EL (cell line): ENCODE measurements at places on chromosomes 7 and 10.

DNA sequence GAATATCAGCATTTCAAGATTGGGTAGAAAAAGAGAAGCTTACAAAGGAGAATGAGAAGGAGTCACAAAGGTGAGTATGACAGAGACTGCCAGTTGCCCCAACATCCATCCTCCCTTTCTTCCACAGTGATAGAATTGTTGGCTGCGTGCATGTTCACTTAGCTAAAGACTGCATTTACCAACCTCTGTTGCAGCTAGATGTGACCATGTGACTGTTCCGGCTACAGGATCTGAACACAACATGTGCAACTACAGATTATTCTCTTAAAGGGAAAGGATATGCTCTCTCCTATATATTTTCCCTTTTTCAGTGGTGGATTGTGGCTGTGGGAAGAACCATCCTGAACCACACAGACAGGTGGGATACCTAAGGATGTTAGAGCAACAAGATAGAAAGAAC, 60.5 kb upstream of the ZNRF2 start:
- no peak for DNase-seq

- DNase-seq, result no peak
These were observed 824.5 kb downstream of the TYW1 start for GRCh38 chr7:67821116-67821515.

DNA sequence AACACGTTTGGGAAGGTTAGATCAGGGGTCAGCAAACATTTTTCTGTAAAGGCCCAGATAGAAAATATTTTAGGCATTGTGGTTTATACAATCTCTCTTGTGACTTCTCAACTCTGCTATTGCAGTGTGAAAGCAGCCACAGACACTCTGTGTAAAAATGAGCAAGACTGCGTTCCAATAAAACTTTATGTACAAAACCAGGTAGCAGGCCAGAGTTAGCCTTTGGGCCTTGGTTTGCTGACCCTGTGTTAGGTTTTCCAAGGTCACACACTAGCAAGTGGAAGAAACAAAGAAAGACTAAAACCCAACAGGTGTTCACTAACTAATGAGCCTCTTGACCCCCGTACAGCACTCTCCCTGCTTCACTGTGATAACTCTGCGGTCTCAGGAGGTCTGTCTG, 14.9 kb upstream of the PAXIP1 start:
- DNase-seq, result no peak

DNA sequence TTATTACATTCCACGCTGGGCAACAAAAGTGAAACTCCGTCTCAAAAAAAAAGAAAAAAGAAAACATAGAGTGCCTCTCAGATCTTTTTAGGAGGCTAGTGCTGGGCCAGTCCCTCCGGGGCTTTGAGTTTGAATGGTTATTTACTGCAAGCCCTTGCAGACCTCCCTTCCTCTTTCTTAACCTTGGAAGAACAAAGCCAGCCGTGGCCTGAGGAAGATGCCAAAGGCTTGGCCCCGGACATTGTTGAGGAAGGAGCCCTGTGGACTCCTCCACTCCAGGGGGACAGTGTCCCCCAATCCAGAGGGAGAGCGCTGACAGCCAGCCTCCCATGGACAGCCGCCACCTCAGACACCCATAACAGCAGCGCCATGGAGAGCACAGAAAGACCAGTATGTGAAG, 5.0 kb downstream of the TSPAN33 start:
- DNase-seq, result no peak

DNA sequence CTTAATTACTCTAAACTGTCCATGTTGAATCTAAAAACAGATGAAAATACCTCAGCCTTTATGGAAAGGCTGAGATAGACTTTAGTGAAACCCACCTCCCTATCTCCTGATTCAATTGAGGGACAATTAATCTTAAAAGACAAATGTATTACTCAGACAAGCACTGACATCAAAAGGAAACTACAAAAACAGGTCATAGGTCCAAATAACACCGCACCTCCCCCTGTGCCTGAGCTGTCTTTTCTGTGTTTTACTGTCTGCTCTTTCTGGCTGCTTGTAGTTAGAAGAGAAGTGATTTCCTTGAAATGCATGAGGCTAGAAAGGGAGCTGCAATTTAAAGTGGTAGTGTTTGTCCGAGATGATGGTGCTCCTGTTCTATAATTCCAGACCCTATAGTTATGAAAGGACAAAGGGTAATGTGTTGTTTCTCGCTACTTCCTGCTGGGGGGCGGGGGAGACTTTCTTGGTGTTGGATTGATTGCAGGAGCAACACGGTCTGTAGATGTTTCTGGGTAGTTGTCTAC, 16.0 kb downstream of the AKR1C8 start:
- no peak for DNase-seq

DNA sequence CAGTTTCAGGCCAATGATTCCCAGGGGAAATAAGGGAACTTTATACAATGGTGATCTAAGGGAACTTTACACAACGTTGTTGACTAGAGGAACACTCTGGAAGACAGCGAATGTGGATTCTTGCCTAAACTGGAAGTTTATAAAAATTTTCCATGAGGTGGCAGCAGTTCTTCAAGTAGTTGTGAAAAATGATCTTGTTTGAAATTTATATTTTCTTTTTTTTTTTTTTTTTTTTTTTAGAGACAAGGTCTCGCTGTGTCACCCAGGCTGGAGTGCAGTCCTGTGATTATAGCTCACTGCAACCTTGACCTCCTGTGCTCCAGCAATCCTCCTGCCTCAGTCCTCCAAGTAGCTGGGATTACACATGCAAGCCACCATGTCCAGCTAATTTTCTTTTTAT, 32.1 kb upstream of the GTF2I start:
- peak; percentile 35 for DNase-seq

- no peak for DNase-seq
These were observed 24.9 kb upstream of the FAM180A start for GRCh38 chr7:135773464-135773863.

DNA sequence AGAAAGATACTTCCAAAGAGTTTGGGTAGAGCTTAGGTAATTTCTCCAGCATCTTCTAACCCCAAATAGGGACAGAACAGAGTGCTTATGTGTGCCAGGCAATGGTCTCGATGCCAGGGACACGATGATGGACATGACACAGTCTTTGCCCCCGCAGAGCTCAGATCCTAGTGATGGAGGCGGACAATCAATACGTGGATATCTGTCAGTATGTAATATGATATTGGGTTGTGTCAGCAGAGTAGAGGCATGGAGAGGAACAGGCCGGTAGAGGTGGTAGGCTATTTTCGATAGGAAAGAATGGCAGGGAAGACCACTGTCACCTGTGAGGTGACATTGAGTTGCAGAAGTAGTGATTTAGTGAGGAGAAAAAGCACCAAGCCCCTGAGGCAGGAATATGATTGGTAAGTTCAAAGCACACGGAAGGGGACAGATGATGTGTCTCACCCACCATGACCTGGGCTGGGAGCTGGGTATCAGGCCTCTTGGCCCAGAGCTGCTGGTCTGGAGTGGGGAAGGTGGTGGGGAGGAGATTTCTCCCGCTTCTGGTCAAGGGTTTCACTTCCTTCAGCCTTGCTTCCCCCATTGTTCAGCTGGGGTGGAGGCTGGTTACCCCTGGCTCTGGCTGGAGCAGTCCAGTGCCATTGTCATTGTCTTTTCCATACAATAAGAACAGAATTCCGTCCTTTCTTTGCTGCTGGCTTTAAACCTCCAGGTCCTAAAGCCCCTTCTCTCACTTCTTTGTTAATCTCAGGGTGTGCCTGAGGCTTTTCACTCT, 36.0 kb upstream of the SRGN start:
- DNase-seq, result no peak

- no peak for DNase-seq
These were observed 155.7 kb downstream of the PRKAG2 start for GRCh38 chr7:151721236-151721635.

DNA sequence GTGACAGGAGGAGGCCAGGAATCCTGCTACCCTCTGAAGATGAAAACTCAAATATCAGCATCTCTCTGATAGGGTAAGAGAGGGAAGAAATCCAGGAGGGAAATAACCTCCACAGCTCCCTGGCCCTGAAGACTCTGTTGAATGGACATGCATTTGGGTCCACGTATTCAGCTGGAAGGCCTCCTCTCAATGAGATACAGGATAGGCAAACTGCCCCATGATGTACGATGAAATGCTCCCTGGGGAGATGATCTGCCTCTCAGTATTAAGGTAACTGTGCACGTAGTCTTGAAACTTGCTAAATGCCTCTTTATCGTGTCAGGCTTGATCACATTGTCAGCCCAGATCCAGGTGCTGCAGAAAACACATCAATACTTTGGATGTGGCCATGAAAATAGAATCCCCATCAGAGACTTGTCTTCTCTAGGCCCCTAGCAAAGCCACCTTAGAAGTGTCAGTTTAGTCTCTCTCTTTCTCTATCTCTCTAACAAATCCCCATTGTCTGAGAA, 384.0 kb downstream of the KCNMA1 start:
- no peak for DNase-seq

GRCh38 chr7:53070883-53071282, 35.5 kb downstream of the POM121L12 start:
- no peak for DNase-seq
